ENCODE measurements at places on chromosomes 16 and 17.

DNA sequence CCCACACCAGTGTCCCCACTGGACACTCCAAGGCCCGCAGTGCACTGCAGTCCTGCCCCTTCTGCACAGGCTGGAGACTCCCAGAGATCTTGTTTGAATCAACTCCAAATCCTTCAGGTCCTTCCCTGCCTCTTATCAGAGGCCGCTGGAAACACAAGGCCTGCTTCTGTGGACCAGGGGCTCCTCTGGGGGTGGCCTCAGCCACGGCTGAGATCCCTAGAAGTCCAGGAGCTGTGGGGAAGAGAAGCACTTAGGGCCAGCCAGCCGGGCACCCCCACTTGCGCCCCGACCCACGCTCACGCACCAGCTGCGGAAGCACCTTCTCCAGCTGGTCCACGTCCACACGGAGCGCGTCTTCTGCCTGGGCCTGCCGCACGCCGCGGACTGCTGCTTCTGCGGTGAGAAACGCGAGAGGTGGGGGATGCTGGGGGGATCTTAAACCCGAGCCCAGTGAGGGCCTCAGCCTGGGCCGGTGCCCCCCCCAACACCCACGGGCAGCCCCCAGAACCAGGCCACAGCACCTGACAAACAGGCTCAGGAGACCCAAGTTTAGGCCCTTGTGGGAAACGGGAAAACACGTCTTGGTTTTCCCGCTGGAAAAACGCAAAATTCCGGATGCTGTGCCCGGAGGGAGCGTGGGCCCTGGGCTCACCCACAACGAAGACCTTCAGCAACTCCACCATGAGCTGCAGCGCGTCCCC is 3.5 kb downstream of the CENPX start:
- peaks cover 8% of the 10 kb centered on the region for H3K4me1 ChIP-seq
- DNase-seq, result no peak
- H3K27me3 ChIP-seq, result no peaks in the 10 kb centered on the region
- no peak overlapping the region for H3K4me3 ChIP-seq

- no peak overlapping the region for H3K4me3 ChIP-seq
- peaks cover 16% of the 10 kb centered on the region for H3K36me3 ChIP-seq
- H3K4me1 ChIP-seq, result no peaks in the 10 kb centered on the region
- no peak overlapping the region for H3K27ac ChIP-seq
- H3K27me3 ChIP-seq, result no peaks in the 10 kb centered on the region
These were observed 40.0 kb downstream of the CCDC57 start for GRCh38 chr17:82172486-82173160.

GRCh38 chr16:998211-998610 is 16.6 kb downstream of the SOX8 start:
- H3K4me3 ChIP-seq, result no peak overlapping the region
- H3K36me3 ChIP-seq, result no peaks in the 10 kb centered on the region
- H3K27me3 ChIP-seq, result no peaks in the 10 kb centered on the region
- H3K4me1 ChIP-seq, result peaks cover 31% of the 10 kb centered on the region

DNA sequence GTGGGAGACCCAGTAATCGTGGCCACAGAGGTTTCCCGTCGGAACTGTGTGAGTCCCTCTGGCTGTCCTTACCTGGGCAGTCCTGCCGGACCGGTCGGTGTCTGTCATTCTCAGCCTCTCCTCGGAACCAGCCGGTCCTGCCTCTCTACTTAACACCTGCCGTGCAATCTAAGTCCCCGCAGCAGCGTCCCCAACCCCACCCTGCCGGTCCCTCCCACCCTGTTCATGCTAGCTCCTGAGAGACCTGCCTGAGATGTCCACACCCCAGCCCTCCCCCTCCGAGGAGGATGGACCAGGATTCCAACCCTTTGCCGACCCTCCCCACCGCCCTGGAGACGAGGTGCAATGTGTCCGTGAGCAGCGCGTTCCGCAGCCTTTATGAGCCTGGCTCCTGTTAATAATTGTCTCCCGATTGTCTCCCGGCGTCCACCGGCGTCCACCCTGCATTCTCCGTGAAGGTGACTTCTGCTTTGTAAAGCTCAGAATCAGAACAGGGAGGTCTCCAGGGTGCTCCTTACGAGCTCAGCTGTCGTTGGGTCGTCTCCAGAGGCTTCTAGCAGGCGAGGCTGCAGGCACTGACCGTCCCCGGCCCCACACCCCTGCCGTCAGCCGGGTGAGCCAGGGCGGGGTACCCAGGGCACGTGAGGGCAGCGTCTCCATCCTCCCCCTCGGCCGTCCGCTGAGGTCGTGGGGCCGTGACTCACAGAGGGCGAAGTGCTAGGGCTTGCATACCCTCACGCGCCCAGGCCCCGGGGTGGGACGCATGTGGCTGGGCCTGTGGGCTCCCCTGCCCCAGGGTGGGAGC is 10.1 kb downstream of the METRNL start:
- peaks cover 6% of the 10 kb centered on the region for H3K36me3 ChIP-seq
- H3K27me3 ChIP-seq, result no peaks in the 10 kb centered on the region
- H3K27ac ChIP-seq, result no peak overlapping the region
- no peak overlapping the region for H3K4me3 ChIP-seq
- H3K4me1 ChIP-seq, result no peaks in the 10 kb centered on the region
